Forelimb muscle (tissue), 1 donor: ENCODE measurements at places on chromosomes 6 and 20.

- DNase-seq: no peak
Observed at GRCh38 chr6:158552055-158552795, 7.7 kb upstream of the TMEM181 start.

GRCh38 chr6:111113336-111114086 lies 26.2 kb downstream of the SLC16A10 start:
- DNase-seq: no peak

DNA sequence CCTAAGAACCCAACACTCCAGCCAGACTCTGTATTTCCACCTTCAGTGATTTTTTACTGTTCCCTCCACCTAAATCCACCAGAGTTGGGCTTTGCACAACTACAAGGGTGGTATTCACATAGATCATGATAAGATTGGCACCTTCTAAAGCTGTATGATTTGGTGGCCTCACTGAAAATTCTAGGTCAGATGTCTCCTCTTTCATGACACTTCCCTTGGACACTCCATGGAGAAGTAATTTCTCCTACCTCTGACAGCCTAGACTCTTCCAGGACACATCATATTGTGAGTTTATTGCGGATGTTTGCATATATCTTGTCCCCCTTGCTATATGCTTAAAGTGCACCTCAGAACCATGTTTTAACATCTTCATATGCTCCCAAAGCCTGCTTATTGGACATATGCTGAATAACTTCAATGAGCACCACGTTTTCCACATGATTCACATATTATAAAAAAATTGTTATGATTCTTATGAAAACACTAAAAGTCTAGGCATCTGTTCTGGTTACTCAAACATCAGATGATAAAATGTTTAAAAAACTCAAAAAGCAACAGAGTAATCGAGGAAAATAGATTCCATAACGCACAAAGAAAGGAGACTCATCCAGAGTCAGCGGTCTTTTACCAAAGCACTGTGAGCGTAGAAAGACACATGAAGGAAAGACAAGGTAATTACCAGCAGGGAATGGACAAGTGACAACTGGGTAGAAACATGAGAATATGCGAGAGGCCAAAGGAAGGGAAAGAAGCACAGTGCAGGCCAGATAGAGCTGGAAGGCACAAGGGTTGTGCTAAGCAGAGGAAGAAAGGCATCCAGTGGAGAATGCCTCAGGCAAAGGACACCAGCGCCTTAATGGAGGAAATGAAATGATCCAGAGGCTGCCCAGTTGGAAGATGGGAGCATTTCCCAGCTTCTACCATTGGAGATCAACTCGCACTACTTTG lies 46.5 kb downstream of the KIF16B start:
- no peak for DNase-seq

DNA sequence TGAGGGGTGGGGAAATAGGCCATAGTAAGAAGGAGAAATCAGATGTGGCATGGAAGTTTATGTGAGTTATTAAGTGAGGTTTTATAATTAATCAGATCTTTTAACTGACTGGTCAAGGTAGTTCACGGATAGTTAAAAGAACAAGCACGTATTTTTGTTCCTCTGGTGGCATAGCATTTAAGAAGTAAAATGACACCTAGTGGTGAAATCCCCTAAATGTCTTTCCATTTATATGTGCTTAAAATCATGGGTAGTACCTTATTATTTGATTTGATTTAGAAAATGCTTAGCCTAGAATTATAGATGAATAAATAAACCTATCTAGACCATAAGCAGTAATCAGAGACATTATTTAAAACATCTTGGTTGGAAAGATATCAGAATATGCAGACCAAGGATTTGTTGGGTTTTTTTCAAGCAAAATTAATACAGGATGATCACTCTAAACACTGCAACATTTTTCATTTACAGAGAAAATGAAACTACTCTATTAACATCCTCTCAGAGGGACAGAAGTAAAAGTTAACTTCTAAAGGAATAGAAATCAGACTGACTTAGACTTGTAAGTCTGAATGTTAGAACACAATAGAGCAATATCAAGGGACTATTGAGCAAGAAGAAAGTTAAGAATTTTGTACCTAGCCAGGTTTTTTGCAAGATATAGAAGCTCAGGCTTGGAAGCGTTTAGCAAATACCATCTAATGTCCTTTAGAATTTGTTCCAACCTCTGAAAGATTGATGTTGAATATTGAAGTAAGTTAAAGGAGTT lies 81.1 kb downstream of the STXBP5 start:
- DNase-seq: peak; percentile 5

DNA sequence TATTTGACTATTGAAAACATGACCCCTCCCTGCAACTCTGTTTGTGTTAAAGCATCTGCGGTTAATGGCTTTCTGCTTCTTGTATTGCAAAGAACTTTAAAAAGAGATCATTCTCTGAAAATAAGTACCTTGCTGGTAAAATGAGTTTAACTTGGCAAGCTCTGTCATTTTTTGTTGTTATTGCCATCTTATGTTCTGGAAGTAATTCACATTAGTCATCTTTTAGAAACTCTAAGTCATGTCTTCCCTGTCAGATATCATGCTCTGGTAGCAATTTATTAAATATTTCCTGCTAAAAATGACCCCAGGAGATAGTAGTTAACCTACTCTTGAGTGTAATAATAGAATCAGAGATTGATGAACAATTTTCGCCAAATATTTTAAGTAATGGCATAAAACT lies 890.6 kb downstream of the KIF16B start:
- DNase-seq: no peak

- no peak for DNase-seq
Observed at GRCh38 chr6:119333707-119334295, 15.8 kb downstream of the MAN1A1 start.
